ENCODE measurements at places on chromosomes 16 and 17. TPM values are rescaled to one million over a fixed set of nuclear protein-coding genes. Genes with fewer than 3 reads are reported as not detected.

The HLF gene
- total RNA-seq = 36.8 TPM

The AURKB gene
- 1.4 TPM for total RNA-seq

The MYH11 gene
- 64.7 TPM for total RNA-seq

The CCDC78 gene
- 0.56 TPM for total RNA-seq

The TBC1D3E gene
- total RNA-seq = not detected

The CHD9 gene
- total RNA-seq = 44.2 TPM

The C1QTNF8 gene
- total RNA-seq = not detected

The CEP295NL gene
- total RNA-seq = 1.7 TPM

The UMOD gene
- not detected for total RNA-seq

The ITGAL gene
- 3.3 TPM for total RNA-seq

The FNDC8 gene
- not detected for total RNA-seq

The CNGB1 gene
- total RNA-seq = not detected

The PRSS27 gene
- 0.65 TPM for total RNA-seq

The MAP1LC3B gene
- total RNA-seq = 90.2 TPM

The CCDC92B gene
- total RNA-seq = 0.13 TPM

The CRYBA1 gene
- not detected for total RNA-seq

The ZNF597 gene
- 1.4 TPM for total RNA-seq

The KRTAP2-1 gene
- total RNA-seq = not detected

The LGALS9B gene
- total RNA-seq = not detected

The COX6A2 gene
- total RNA-seq = 743 TPM

The SCIMP gene
- total RNA-seq = 3.1 TPM

The SLX1A gene
- total RNA-seq = 24.8 TPM

The ZSCAN10 gene
- not detected for total RNA-seq

The C16orf74 gene
- 2.3 TPM for total RNA-seq

The SLC26A11 gene
- total RNA-seq = 6.6 TPM

The IRF8 gene
- total RNA-seq = 9.2 TPM

The HES7 gene
- total RNA-seq = 0.47 TPM

The CEMP1 gene
- total RNA-seq = not detected

The LPO gene
- not detected for total RNA-seq

The TNFRSF13B gene
- total RNA-seq = not detected

The TBC1D3K gene
- not detected for total RNA-seq
